ENCODE measurements at places on chromosomes 6 and 20.

GRCh38 chr6:9192405-9192909, 757.1 kb upstream of the SLC35B3 start:
- DNase-seq, result no peak

DNA sequence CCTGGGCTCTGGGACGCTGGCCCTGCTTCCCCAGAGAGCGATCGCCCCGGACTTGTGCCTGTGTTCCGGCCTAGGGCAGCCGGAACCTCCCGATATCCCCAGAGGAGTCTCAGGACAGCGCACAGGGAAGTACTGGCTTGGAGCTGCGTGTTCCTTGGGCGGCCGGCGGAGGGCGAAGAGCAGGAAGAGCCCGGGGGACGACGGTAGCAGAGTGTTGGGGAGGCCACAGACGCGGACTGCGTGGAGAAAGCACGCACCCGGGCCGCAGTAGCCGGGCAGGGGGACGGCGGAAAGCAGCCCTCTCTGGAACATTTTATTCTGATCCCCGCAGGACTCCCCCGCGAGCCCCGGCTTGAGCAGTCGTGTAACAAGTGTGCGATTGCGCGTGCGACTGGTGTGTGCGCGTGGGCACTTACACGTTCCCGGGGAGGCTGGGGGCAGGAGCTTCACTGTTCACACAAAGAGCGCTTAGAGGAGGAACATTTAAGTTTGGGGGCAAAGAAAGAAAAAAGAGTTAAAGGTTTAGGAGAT, 36.1 kb downstream of the NCR2 start:
- DNase-seq, result peak; percentile 20

- no peak for DNase-seq
Measured at GRCh38 chr6:111976139-111976538, 77.8 kb upstream of the CCN6 start.

DNA sequence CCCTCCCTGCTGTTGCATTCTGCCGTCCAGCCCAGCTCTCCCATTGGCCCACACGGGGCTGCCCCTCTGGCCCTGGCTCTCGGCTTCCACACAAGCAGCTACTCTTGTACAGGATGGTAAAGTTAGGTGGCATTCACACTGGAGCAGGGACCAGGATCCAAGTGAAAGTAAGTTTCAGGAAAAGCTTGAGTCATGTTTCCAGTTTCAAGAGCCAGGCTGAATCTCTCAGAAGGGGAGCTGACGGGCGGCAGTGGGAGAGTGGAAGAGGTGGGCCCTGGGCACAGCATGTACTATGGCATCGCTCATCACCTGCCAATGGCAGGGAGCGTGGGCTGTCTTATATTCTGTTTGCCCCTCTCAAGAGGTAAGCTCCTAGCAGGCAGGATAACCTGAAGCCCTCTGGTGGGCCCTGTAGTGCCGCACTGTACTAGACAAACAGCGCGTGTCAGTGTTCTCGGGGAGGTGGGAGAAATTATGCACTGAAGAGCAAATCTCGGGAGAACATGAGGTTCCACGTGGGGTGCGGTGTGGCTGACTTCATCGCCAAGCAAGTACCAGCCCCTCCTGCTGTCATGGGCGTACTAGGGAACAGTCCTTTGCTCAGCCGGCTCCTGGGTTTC, 241.5 kb downstream of the NRN1 start:
- no peak for DNase-seq

GRCh38 chr6:78709021-78709420, 158.3 kb upstream of the IRAK1BP1 start:
- no peak for DNase-seq

- no peak for DNase-seq
Measured at GRCh38 chr6:28771401-28772267, 152.2 kb downstream of the TRIM27 start.

- DNase-seq, result no peak
Measured at GRCh38 chr6:6512711-6513110, 75.8 kb upstream of the LY86 start.

DNA sequence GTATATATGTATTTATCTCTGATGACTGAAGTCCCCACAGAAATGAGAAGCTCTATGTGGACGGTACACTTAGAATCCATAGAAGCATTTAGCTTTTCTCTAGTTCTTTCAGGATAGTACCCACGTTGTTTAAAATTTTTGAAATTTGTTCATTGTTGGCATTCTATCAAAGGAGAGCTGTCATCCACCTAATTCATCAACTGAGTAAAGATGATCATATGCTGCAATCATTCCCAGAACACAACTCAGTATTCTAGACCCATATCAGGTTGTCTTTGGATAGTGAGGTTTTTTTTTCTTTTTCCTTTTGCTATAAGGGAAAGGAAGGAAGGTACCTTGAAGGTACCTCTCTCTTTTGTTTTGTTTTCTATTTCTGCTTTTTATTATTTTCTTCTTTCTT, 9.3 kb downstream of the SERAC1 start:
- DNase-seq, result peak; percentile 57

DNA sequence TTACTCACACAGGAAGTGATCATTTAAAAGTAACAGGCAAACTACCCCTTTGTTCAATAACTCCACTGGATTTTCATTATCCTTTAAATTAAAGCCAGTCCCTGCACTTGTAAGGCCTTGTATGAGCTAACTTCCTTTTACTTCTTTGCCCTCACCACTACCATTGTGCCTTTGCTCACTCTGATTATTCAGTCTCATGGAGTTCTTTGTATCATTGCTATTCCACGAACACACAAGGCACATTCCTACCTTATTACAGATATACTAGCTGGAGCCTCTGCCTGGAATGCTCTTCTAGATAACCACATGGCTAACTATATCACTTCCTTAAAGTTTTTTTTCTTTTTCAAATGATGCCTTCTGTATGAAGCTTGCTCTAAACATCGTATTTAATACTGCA, 748.6 kb upstream of the HS3ST5 start:
- no peak for DNase-seq

DNA sequence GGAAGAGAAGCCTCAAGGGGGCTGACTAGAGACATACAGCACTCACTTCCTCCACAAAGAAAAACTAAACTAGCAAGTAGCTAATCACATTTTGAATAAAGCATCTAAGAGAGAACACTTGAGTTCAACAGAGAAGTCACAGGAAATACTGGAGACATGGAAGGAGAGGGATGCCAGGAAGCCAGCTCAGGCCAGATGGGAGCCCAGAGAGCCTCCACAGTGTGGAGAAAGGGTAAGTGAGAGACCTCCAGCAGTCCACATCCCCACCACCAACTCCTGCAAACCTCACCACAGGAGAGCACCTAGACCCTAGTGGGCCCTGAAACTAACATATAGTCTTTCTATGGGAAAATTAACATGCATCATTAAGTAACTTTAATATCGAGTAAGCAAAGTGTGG, 79.2 kb downstream of the EPM2A start:
- DNase-seq, result no peak

GRCh38 chr6:16649241-16649640, 112.0 kb downstream of the ATXN1 start:
- peak; percentile 30 for DNase-seq

DNA sequence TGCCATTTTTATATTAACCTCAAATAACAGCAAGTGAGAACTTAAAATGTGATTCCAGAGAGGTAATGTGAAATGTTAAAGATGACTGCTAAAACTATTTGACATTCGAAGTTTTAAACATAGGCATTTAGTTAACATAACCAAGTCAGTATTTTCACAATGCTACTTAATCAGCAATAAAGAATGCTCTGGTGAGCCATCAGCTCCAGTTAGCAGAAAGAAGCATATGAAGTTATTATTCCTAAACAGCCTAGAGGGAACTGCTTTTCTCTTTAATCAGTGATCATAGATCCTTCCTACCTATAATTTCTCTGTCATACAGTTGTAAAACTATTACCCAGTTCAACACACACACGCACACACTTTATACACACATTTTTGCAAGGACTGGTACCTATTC, 60.1 kb downstream of the MMS22L start:
- peak; percentile 21 for DNase-seq

DNA sequence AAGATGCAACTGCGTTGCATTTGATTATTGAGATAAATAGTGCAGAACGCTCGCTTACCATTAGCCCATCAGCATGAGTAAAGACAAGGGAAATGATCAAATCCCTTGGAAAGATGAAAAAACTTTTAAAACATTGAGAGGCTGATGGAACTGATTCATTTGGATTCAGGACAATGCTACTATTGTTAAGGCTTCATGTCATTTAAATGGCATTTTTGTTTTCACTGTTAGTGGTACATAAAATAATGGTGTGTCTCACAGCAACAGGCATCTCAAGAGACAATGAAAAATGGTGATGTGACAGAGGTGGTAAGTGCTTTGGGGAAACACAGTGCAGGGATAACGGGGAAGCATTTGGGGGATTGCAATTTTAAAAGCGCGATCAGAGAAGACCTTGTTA, 159.7 kb upstream of the KCNG1 start:
- DNase-seq, result no peak

- peak; percentile 9 for DNase-seq
Measured at GRCh38 chr20:34058831-34059230, 53.2 kb downstream of the EIF2S2 start.

- peak; percentile 90 for DNase-seq
Measured at GRCh38 chr6:7640607-7641577, 50.9 kb downstream of the SNRNP48 start.

DNA sequence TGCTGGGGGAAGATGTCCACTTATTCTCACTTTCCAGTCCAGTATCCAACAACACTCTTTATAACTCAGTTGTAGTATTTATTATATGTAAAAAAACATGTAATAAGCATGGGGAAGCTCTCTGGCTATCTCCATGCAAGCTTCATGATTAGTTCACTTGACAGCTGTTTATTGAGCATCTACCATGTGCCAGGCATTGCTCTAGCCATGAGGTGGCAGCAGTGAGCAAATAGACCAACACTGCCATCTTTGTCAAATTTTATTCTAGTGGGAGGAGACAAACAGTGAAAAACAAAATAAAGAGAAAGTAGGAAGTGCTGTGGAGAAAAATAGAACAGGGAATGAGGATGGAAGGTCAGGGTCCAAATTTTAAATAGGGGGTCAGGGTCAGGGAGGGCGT, 131.8 kb downstream of the CFAP61 start:
- DNase-seq, result peak; percentile 16

- no peak for DNase-seq
Measured at GRCh38 chr6:134375220-134375580, 57.3 kb upstream of the SGK1 start.

DNA sequence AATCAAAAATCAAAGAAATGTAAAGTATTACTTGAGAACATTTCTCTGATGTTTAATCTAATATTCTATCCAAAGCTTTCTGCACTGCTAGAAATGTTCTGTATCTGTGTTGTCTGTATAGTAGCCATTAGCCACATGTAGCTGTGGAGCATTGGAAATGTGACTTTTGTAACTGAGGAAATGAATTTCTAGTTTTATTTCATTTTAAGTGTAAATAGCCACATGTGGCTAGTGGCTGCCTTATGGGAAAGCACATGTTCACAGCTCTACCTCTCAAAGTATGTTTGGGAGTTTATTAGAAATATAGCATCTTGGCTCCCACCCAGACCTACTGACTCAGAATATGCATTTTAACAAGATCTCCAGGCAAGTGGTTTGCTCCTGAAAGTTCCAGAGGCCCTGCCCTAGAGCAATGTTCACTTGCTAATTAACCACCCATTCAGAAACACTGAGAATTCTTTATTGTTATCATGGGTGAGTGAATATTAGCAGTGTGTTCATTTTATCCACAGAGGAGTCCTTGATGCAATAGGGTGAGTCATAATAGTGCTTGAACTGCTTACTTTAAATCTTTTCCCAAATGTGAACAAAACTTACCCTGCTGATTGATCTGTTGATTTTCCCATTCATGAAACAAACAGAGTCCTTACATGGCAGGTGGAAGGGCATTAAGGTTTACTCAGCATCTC, 282.7 kb downstream of the PLCB1 start:
- DNase-seq, result peak; percentile 73

- DNase-seq, result no peak
Measured at GRCh38 chr6:130203370-130203769, 19.4 kb downstream of the SAMD3 start.

GRCh38 chr20:35145141-35145564, 2.0 kb downstream of the EDEM2 start:
- DNase-seq, result peak; percentile 66

DNA sequence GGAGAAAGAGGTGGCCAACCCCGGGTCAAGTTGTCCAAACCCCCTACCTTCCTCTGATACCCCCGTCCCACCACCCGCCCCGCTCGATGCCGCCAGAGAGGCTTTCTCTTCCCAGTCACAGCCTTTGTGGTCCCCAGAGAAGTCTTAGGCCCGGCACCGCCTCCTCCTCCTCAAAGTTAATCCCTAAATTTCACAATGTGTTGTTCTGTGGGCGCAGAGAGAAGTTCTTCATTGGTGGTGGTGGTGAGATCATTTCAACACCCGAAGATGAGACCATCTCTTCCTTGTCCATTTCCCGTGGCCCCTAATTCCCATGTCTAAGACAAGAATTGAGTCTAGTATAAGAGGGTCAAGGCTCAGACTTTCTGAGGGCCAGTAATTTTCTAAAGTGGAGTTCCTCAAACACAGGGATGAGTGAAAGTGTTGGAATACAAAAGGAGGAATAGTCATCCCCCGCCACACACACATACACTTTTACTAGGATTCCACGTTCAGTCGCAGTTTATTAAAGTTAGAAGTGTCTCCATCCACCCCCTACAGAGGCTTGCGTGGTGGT, 10.4 kb downstream of the TRIM31 start:
- DNase-seq, result peak; percentile 78

DNA sequence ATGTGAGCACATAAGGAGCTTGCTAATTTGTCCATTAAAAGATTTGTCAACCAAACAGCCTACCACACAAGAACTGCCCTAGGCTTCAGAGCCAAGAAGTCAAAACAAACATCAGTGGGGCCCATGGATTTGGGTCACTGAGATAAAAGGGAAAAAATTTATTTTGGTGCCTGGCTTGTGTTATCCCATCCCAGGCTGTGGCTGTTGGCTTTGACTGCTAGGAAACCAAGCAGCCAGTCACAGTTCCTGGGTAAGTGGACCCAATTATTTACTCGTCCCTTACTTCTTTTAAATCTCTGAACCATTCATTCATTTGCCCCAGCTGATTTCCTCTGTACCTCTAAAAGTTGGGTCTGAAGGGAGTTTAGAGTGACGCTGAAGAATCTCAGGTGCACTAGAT, 41.3 kb downstream of the EDN1 start:
- DNase-seq, result no peak

DNA sequence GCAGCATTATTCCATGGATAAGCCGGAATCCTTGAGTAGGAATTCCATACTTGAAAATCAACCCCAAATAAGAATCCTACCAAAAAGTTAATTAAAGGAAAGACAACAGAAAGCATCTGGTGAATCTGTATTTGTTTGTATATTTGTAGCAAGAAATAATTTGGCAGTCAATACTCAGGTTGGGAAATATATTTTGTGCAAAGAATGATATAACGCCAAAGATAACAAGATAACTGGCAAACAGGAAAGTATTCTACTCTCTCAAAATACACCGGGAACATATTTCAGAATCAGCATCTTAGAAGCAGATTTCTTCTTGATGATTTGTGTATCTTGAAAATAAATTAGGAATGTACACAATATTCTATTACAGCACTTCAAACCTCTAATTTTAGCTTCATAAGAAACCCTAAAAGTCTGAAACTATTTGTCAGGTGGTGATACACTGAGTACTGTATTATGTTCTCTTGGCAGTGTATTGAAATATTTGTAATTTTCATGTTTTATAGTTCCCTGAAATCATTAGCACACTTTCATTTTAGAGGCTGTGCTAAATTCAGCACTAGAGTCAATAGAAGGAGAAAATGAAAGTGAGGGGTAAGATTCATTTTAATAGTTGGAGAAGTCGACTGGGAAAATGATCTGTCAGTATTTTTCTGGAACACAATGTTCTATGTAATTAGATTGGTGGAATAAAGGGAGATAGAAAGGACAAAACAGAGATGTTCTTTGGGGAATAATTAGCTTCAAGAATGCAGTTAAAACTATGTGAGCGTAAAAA, 879.7 kb upstream of the GJE1 start:
- DNase-seq, result peak; percentile 52
